ENCODE measurements at places on chromosomes 13 and 19.
A peak's percentile ranks its signal among the peaks of the same experiment; 100 is the strongest.

- DNase-seq, result no peak
These were observed 6.4 kb downstream of the MYO9B start for GRCh38 chr19:17081672-17082630.

DNA sequence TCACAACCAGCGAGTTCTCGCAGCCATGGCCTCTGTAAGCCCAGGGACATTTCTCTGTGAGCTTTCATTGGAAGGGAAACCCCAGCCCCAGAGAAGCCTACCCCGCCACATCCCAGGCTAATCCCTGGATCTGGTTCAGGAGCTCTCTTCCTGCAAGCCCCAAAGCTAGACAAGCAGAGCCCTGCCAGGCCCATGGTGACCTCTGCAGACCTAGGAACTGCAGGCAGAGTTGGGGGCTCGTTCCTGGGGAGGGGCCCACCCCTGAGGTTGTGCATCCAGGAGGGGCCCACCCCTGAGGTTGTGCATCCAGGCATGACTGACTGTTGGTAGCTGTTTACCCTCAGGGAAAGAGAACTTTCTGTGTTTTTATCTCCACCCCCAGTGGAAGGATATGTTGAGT is 21.7 kb downstream of the KCTD15 start:
- DNase-seq, result no peak

- peak; percentile 68 for DNase-seq
These were observed 64.3 kb downstream of the SPRY2 start for GRCh38 chr13:80276371-80277289.

- DNase-seq, result no peak
These were observed 11.7 kb downstream of the CIC start for GRCh38 chr19:42280815-42281145.
